ENCODE measurements at places on chromosomes 2 and 18.

GRCh38 chr18:49249521-49249920, 210.9 kb downstream of the DYM start:
- DNase-seq: no peak

DNA sequence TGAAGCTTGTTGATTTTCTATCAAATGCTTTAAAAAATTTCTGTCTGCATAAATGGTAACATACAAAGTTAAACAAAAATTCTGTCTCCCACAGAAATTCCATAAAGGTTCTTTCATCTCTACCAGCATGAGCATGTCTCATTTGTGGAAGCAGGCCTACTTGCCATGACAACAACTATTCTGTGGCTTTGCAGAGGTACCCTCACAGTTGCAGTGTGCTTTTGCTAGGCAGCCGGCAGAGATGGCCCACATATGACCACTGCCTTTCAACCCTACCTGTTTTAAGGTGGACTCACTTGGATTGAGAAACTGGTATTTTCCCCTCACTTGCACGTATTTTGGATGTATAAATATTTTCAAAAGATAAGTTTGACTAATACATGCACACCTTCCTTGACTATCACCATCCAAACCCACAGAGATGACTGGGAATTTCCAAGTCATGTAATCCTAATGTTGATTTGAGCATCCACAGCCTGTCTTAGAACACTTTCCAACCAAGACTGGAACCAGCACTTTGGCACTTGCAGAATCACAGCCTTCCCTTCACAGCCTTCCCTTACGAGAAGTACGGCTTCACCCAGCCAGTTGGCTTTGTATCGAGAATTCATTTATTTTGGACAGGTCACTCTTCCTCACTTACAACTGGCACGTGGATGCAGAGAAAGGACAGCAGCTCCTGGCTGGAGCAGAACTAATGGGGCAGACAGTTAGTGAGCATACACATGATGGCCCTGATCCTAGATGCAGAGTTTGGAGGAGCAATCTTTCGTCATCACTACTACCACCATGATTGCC, 9.3 kb upstream of the FHL2 start:
- no peak for DNase-seq

DNA sequence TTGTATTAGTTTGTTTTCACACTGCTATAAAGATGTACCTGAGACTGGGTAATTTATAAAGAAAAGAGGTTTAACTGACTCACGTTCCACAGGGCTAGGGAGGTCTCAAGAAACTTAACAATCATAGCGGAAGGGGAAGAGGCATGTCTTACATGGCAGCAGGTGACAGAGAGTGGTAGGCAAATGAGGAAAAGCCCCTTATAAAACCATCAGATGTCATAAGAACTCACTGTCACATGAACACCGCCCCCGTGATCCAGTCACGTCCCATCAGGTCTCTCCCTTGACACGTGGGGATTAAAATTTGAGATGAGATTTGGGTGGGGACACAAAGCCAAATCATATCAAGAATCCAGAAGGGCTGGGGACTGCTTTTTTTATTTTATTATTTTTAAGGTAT, 120.0 kb downstream of the GALNT14 start:
- DNase-seq: no peak

DNA sequence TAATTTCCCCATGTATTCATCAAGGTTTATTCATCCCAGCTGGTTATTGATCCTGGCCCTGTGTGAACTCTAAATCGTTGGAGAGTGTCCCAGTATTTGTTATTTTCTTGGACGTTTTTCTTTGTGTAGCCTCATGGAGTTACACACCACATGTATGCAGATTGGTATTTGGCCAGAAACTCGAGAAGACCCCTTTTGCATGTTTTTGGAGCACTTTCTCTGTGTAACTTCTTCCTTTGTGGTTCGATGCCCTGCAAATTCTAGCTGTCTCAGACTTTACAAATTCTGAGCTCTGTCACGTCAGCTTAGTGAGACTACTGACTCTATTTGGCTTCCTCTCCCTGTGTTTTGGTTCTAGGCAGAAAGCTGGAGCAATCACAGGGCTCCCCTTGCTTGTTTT, 198.7 kb downstream of the MCFD2 start:
- DNase-seq: no peak

GRCh38 chr2:44774826-44775492, 166.5 kb upstream of the SIX3 start:
- DNase-seq: no peak

All from stimulated activated CD4-positive, alpha-beta T cell treated with anti-CD3 and anti-CD28 coated beads, TNF-alpha, amount 100 ng/mL, for 4 hours (primary cell).